Activated CD4-positive, alpha-beta T cell treated with anti-CD3 and anti-CD28 coated beads, Interleukin-2, amount 50 U/mL, for 24 hours (primary cell): ENCODE measurements at places on chromosomes 13 and 19.
A peak's percentile ranks its signal among the peaks of the same experiment; 100 is the strongest.

- no peak for DNase-seq
Observed at GRCh38 chr19:49689133-49690078, at the start of gene ADM5. TSS of gene ADM5 (plus strand) at chr19:49689594. CDS start at chr19:49689838, 244 bp downstream.

- DNase-seq: no peak
Observed at GRCh38 chr19:33340991-33341390, 32.5 kb upstream of the CEBPG start.

- no peak for DNase-seq
Observed at GRCh38 chr13:113378825-113379224, 14.9 kb upstream of the GRTP1 start.

GRCh38 chr13:79808475-79808874 lies 327.5 kb downstream of the NDFIP2 start:
- no peak for DNase-seq

DNA sequence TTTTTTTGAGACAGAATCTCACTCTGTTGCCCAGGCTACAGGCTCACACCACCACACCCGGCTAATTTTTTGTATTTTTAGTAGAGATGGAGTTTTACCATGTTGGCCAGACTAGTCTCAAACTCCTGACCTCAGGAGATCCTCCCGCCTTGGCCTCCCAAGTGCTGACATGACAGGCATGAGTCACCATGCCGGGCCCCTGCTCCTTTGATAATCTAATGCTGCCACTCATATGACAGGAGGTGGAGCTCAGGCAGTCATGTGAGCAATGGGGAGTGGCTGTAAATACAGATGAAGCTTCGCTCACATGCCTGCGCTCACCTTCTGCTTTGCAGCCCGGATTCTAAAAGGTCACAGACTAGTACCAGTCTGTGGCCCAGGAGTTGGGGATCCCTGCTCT lies 25.1 kb downstream of the ARHGEF18 start:
- no peak for DNase-seq

GRCh38 chr13:78228940-78229339 lies 310.3 kb upstream of the EDNRB start:
- DNase-seq: no peak

DNA sequence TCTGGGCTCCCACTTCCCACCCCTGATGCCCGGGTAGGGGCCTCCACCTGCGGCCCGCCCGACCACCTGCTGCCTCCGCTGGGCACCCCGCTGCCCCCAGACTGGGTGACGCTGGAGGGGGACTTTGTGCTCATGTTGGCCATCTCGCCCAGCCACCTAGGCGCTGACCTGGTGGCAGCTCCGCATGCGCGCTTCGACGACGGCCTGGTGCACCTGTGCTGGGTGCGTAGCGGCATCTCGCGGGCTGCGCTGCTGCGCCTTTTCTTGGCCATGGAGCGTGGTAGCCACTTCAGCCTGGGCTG lies 7.9 kb downstream of the DBP start:
- DNase-seq: no peak

GRCh38 chr19:18141031-18141430 lies 11.9 kb upstream of the PIK3R2 start:
- DNase-seq: no peak

DNA sequence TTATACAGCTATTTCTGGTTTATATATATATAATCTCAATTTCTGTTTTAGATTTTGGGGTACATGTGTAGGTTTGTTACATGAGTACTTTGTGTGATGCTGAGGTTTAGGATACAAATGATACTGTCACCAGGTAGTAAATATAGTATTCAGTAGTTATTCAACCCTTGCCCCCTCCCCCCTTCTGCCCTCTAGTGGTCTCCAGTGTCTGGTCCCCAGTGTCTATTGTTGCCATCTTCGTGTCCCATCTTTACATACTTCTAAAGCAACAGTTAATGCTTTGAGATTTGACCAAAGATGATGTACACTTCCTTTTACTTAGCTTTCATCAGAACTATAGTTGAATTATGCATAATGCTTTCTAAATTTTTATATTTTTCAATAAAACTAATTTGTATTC lies 1623.4 kb upstream of the PRR20A start:
- no peak for DNase-seq

- peak; percentile 84 for DNase-seq
Observed at GRCh38 chr19:4139614-4140236, 13.7 kb upstream of the CREB3L3 start.

GRCh38 chr13:67137044-67137735 lies 92.9 kb downstream of the PCDH9 start:
- no peak for DNase-seq

- DNase-seq: no peak
Observed at GRCh38 chr19:17327654-17328516, 6.8 kb downstream of the ANO8 start.

DNA sequence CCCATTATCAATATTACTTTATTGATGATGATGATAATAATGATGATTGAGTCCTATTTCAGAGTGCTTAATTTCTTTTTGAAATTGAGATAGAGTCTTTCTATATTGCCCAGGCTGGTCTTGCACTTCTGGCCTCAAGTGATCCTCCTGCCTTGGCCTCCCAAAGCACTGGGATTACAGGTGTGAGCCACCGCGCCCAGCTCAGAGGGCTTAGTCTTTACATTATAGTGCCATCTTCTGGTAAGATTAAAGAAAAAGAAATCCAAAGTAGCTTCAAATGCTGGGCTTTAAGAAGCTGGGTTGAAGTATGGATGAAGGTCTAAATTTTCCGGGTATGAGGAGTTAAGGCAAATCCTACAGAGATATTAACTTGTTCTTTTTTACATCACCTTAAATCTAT lies 3.4 kb upstream of the ZNF333 start:
- no peak for DNase-seq

DNA sequence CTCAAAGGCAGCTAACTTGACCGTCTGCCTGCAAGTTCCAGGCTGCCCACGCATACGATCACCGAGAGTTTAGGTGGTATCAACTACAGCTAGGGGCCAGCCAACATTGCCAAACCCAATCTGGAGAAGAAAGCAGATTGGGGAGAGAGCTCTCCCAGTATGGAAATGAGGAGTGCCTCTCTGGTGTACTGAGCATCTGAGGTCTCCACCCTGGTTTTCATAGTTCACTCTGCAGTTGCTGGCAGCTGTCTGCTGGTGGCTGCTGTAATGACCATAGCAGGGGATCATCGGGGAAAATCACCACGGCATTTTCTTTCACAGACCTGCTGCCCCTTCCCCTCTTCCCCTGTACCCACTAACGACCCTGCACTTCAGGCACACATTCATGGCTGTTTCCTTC lies 201.7 kb downstream of the NUFIP1 start:
- DNase-seq: no peak

DNA sequence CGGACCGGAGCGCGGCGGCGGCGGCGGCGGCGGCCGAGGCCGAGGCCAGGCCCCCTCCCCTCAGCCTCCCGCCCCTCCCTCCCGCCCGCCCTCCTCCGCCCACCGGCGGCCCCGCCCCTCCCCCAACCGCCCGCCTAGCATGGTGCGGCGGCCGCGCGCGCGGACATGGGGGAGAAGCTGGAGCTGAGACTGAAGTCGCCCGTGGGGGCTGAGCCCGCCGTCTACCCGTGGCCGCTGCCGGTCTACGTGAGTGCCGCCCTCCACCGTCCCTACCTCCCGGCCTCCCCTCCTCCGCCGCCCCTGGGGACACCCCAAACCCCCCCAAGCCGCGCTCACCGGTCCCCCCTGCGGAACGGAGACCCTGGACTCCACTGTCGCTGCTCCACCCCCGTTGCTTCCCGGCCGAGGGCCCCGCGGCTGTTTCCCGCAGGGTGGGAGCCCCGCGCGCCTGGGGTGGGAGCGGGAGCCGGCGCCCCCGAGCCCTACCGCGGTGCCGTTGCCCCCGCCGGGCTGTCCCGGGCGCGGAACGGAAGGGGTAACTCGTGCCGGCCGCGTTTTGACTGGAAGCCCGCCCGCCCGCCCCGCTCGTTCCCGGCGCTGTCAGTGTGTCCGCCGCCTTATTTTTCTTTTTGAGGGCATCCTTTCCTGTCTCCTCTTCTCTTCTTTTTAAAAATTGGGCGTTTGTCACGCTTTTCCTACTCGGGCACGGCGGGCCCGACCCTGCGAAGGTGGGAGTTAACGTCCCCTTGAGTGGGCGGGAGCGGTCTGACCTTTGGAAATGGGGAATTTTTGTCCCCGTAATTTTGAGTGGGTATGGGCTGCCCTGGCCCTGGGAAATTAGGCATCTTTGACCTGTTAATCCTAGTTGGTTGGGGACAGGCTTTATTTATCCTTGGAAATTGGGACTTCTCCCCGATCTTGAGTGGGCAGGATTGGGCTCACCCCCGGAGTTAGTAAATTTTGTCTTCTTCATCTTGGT lies 576 bp downstream of the DOT1L start:
- DNase-seq: no peak

DNA sequence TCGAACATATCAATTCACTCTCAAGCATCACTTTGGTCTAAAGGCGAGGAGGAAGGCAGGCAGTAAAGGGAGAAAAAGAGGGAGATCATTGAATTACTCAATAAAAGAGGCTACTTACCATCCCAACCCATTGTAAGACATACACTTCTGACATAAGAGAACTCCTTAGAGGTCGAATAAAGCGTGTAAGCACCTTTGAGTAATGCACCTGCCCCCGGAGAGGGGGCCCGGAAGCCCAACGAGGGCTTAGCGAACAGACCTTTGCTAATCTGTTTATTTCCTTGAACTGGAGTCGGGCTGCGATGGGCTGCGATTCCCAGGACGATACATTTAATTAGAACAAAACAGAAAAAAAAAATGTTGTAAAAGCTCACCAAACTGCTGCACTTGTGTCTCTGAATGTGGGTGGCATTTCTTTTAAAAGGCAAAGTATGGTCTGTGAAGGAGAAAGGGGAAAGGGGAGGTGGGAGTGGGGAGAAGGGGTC lies 3.0 kb downstream of the ZC3H4 start:
- DNase-seq: no peak

DNA sequence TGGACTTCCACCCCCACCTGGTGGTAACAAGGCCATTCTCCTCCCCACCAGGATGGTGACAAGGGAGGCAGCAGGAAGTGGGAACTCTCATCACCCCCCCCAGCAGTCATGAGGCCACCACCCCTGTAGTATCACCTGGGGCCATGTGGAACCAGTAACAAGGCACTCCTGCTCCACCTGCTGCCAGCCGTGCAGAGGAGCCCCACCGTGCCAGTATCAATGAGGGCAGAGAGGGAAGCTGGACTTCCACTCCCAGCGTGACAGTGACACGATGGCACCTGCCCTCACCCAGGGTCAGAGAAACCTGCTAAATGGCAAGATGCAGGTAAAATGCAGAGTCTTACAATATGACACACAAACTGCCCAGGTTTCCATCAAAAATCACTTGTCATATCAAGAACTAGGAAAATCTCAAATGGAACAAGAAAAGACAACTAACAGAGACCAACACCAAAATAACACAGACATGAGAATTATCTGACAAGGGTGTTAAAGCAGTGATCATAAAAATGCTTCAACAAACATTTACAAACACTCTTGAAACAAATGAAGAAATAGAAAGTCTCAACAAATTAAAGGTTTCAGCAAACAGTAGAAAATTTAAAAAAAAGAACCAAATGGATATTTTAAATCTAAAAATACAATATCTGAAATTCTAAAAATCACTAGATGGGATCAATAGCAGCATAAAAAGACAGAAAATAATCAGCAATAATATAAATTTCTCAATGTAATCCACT lies 9.1 kb upstream of the SPACA7 start:
- DNase-seq: no peak

DNA sequence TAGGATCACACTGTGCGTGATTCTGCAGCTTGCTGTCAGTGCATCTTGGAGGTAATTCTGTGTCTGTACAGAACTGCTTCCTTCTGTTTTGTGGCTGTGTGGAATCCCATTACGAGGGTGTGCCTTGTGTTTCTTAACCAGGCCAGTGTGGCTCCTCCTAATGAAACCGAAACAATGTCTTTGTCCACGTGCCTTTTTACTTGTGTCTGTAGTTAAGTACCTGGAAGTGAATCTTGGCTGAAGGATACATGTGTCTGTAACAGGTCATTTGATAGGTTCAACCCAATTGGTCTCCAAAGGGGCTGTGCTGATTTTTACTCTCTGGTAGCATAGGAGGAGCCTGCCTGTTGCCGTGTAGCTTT lies 13.1 kb downstream of the NOP53 start:
- no peak for DNase-seq

GRCh38 chr19:3984584-3984907 lies 717 bp downstream of the EEF2 start:
- DNase-seq: no peak

DNA sequence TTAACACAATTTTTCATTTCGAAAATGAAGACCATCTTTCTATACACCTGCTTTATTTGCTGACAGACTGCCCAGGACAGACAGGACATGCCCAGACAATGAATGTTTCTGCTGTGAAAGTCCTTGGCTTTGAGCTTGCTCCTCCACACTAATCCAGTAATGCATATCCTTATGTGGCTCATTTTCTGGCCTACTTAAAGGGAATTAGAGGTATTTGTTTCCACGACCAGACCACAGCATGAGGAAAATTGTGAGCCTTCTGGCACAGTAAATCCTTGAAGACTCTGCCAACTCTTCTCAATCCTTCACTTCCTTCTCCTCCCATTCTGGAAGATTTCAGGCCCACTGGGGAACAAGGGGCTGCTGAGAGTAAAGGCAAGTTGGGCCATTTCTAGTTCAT lies 25.7 kb downstream of the CCDC70 start:
- DNase-seq: no peak

DNA sequence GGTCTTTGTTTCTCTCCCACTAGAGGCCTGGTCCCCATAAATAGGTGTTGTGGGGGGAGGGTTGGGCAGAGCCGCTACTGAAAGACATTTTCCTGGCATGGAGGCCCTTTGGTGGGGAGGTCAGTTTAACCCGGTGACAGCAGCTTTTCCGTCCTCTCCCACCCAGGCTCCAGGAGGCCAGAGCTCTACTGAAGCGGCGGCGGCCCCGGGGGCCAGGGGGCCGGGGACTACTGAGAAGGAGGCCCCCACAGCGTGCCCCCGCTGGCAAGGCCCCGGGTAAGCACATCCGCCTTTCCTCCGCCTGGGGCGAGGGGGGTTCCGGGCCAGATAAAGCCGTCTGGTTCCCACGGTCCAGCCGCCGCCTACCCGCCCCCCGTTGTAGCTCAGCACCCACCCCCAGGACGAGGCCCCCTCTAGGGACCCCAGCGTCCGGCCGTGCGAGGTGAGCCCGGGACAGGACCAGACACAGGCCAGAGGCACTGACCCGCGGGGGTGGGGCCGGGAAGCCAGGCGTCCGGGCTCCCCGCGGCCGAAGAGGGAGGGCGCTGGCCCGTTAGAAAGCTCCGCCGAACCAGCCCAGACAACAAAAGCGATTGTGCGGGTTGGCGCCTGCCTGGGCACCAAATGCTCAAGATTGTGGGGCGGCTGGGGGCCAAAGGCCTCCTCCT lies 1.1 kb upstream of the LTBP4 start:
- no peak for DNase-seq

DNA sequence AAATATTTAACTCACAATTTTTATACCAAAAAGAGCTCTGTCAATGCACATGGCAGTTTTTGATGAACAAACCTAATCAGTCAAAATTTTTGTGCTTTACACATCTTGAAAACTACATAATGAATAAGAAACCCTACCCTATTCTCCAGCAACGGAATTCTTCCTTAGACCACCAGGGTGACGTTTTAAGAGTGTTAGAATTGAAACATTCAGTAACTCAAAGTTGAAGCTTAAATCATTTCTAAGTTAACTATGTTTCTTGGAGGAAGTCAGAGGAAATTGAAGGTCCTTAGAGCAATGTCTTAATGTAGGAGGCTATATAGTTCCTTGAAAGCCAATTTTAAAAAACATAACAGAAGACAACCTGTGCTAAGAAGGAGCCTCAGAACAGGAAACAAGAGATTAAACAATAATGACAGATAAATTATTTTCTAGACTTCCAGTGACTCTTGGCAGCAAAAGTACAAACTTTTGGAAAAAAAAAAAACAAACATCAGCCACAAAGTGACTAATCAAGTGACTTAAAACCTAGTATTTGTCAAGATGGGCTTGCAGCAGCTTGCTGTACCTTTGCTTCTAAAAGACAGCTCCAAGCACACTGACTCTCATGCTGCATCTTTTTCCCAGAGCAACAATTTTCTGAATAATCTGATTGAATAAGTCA lies 6.2 kb downstream of the SPRY2 start:
- no peak for DNase-seq
